ENCODE measurements at places on chromosomes 12 and 14.

GRCh38 chr12:69278814-69279782 lies 39.7 kb downstream of the CPSF6 start:
- no peak for DNase-seq

DNA sequence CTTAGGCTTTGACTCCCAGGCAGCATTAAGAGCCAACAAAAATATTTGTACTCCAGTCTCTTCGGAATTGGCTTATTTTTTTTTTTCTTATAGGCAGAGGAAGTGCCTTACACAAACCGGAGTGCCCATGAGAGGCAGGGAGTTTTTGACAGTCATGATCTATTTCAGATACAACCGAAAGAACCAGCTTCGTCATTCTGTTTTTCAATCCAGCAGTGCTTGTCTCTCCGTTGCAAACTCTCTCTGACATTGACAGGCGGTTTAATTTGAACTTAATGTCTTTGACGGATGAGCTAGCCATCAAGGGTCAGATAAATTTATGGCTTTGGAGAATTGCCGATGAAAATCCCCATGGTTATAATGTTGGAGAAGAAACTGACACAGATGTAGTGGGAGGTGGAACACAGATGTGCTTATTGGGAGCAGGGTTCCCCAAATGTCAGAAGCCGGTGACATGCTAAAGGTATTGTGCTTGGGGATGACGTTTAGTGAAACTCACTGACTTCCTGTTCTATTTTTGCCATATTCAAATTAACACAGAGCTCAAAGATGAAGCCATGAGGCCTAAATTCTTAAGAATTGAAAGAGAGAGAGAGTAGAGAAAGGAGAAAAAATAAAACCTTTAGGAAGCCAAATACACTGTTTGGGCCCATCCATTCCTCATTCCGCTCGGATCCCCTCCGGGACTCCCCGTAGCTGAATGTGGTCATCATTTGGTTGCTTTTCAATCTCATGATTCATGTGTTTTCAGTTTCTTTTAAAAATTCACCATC lies 59.7 kb downstream of the PLXNC1 start:
- peak; percentile 18 for DNase-seq

DNA sequence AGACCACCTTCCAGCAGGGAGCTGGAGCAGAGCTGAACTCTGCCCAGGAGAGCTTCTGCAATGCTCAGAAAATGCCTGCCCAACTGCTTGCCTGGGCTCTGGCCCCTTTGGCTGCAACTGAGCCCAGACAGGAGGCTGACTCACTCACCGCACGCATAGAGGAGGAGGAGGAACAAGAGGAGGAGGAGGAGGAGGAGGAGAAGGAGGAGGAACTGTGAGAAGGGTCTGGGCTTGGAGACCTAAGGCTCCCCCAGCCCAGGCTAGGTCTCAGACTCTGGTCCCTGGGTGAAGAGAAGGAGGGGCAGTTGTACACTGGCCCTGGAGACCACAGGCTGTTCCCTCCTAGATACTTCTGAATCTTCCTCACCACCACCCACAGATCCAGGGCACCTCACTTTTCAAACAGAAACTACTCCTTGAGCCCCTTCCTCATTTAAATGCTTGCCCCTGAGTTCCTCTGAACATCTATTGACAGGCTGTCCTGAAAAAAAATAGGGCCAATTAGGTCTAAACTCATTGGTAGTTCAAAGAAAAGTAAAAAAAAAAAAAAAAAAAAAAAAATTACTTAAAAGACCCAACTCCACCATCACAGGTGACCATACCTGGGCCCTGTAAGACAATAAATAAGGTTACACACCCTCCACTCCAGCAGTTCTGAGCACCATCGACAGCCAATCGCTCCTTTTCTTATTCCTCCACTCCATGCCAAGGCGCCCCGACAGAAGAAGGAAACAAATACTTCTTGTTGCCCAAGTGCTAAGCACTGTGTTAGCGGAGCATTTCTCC lies 674 bp downstream of the VDR start:
- peak; percentile 65 for DNase-seq

GRCh38 chr14:92528486-92529100 lies 15.0 kb downstream of the RIN3 start:
- no peak for DNase-seq

- DNase-seq = peak; percentile 43
These were observed 1.2 kb downstream of the DUSP16 start for GRCh38 chr12:12561371-12562015.

- DNase-seq = no peak
These were observed 52.7 kb upstream of the NR2C1 start for GRCh38 chr12:95126076-95126475.

- no peak for DNase-seq
These were observed 444.3 kb downstream of the NELL2 start for GRCh38 chr12:44431647-44432343.

DNA sequence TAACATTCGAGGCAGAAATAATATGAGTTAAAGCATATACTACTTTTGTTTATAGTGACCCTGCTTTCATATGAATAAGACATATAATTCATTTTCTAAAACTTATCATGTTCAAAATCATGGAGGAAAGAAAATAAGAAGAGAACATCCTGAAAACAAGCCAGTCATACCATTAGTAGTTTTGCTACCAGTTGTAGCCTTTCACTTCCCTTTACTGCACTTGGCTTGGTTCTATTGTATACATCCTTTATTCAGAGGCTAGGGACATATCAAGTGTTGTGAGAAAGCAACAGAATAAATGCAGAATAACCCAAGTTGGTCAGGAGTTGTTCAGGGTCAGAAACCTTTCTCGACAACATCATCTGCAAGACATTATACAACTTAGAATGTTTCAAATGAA lies 598.7 kb downstream of the SOX5 start:
- DNase-seq = no peak

DNA sequence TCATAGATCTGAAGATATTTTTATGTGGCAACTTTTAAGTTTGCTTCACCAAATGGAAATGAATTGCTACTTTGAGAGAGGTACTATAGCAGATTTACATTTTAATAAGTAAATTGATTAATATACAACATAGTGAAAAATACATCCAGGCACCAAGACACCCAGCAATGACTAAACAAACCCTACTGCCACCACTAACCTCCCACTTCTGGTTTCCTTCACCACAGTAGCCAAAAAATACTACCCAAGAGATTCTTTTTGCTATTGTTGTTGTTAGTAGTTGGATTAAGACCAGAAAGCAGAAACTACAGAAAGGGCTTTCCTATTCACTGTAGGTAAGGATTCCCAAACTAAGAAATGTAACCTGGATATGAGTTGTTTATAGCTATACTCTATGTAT lies 54.1 kb downstream of the COCH start:
- DNase-seq = no peak

All from activated CD8-positive, alpha-beta memory T cell treated with anti-CD3 and anti-CD28 coated beads, Interleukin-2, amount 50 U/mL, for 4 hours (primary cell).